Type B pancreatic cell (in vitro differentiated cells): ENCODE measurements at places on chromosomes 7 and 10. TPM values are rescaled to one million over a fixed set of nuclear protein-coding genes. Genes with fewer than 3 reads are reported as not detected.
A peak's percentile ranks its signal among the peaks of the same experiment; 100 is the strongest.

Gene STRA8
- not detected in 2 replicates for total RNA-seq

GRCh38 chr7:79452495-79453265 is 787 bp downstream of the MAGI2 start:
- peak; percentile 66 for DNase-seq

DNA sequence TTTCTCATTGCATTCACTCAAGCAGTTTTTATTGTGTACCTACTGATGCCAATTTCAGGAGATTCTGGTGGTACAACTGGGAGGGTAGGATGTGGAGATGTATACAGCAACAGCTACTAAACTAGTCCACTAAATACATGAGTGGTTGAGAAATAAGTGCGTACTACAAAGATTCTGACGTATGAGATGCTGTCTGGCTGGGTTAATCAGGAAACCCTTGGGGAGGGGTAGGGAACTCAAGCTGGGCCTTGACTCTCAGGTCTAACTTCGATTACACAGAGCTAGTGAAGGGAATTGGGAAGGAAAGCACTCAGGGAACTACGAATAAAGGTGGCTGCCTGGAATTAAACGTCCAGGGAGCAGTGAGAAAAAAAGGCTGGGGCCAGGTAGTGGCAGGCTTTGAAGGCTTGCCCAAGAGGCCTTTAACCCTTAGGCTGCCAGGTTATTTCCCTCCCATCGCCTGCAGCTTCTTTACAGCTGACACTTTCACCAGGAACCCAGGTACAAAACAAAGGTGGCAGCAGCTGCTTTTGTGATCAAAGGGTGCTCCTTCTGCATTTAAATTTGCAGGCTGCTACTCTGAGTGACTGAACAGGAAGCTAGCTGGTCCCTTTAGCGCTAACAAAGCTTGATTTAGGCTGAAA is 3.2 kb downstream of the MMS19 start:
- no peak for DNase-seq

Gene COL17A1
- 14.5 and 94.1 TPM in 2 replicates for total RNA-seq

Gene SVIL
- 171 and 195 TPM in 2 replicates for total RNA-seq

DNA sequence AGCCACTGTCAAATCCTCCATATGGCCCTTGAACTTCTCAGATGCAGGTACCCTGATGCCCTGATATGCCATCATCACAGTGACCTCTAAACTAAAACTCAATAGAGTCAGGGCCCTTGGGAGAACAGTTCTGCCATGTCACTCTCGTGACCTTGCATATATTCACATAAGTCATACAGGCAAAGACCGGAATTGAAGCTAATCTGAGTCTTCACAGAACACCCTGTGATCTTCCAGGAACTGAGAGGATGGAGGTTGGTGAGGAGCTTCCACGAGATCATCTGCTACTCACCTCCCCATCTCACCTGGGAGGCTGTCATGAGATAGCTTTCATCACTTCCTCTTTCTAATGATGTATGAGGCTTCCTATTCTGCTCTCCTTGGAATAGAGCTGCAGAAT is 228.7 kb upstream of the CCDC6 start:
- DNase-seq, result no peak

DNA sequence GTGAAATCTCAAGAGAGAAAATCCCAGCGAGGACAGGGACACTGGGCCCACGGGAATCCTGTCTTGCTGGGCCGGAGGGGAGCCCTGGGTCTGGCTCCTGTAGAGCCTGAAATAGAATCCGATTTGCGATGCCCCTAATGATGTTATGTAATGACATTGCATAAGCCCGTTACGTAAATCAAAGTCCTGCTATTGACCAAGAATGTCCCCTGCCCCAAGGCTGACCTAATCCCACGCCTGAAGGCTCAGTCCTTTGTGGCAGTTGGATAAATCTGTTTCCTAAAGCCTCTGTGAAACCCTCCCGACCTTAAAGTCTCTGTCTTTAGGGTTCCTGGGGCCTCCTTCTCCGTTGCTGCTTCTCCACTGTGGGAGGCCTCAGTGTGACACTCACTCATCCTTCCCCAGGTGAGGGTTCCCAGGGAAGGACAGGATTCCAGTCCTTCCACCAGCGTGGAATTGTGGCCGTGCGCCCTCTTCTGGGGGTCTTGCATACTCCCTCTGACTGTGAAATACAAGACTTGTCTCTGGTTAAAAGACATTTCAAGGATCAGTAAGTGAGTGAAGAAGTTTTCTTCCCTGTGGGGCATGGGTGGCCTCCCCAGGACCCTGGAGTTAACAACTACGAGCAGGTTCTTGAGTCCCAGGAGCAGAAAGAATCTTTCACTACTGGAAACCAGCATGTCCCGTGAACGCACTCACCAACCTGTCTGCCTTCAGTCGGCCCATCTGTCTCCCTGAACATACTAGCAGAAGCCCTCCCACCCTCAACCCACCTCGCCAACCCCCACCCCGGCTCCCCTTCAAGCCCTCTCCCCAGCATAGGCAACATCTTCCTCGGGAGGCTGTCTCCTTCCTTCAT is 19.8 kb downstream of the ZNF467 start:
- DNase-seq, result no peak

GRCh38 chr7:140084142-140084655 is 21.4 kb upstream of the PARP12 start:
- no peak for DNase-seq

Gene MSS51
- total RNA-seq, result 1.8 and 2.8 TPM in 2 replicates

Gene FGFBP3
- total RNA-seq, result 4.5 and 9.6 TPM in 2 replicates

Gene PPP1R9A
- total RNA-seq, result 21.3 and 24.0 TPM in 2 replicates

Gene FEZF1
- 0.67 TPM in 1 of 2 replicates, not detected in the other for total RNA-seq

- no peak for DNase-seq
These were observed 4.0 kb upstream of the CREB5 start for GRCh38 chr7:28408105-28408959.

DNA sequence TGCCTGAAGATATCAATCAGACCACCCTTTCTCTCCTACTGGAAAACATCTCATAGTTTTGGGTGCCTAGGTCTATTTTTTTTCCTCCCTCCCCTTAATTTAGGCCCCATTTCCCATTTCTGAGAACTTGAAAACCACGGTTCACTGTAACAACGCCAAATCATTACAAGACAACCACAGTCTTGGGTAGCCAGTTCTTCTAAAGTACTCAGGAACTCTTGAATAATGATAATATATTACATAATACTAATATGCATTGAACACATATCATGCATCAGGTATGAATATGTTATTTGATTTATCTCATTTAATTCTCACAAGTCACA is 185.1 kb upstream of the ADO start:
- DNase-seq, result no peak

Gene OR2AE1
- total RNA-seq, result not detected in 2 replicates

- DNase-seq, result no peak
These were observed 34.7 kb downstream of the MRPS24 start for GRCh38 chr7:43834463-43835251.

DNA sequence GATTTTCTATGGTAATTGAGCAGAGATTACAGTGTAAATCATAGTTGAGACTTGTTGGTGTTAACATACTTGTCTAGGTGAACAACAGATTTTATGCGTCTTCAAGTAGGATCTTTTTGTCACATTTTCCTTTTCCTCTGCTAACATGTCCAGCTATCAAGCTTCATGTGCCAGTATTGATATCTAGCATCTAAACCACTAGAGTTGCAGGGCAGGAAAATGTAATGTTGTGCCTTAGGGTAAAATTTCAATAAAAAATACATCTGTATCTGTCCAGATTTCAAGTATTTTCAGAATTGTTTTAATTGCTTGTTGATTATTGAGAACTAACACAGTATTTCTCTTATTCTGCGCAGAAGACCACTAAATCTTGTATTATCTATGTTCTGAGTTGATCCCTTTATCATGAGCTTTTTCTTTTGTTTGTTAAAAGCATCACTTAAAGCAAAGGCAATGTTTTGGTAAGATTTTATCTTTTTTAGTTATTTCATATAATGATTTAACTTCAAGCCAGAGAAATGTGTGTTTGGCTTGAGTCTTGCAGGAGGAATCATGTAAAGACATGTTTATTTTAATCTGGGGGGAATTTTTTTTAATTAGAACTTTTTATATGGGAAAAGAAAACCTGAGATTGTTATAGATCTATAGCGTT is 16.5 kb downstream of the BICC1 start:
- no peak for DNase-seq

DNA sequence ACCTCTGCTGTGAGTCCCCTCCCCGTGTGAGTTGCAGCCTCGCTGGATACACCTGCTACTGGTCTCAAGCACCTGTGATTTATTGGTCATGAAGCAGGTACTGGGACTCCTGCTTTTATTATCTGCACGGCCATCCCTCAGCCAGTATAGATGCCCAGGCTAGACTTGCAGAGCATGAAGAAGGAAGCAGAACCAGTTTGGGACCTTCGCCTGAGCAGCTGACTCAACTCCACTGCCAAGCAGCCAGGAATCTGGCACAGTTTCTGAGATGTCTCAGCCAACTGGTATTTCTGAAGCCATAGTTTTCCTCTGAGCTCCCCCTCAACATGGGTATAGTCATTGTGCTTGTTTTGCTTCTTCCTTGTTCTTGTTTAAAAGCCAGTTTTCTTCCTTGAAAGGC is 28.0 kb upstream of the SLC39A12 start:
- DNase-seq, result no peak

Gene SLC25A40
- total RNA-seq, result 12.9 and 21.9 TPM in 2 replicates

Gene IGFBP3
- total RNA-seq, result 336 and 1,244 TPM in 2 replicates

DNA sequence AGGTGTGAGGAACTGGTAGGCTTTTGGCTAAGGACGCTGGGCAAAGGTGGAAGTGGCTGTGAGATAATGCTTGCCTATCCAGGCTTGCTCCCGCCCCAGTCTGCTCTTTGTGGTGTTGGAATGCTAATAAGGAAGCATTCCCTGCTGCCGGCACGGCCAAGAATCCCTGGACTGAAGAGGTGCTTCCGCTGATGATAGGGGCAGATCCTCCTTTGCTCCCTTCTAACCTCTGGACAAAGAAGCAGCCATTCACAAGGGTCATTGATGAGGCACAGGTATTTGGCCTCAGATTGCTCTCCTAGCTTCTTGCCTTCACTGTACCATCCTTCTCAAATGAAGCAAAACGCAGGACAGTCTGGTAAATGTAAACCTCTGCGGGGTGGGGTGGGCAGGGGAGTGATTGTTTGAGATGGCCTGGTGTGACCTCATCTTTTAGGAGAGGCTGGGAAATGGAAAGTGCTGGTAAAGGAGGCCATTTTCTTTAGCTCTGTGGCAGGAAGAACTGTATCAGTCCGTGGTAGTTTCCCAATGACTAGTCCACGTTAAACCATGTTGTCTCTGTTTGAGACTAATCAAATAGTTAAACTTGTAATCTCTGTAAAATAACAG is 1.7 kb downstream of the PGAM1 start:
- DNase-seq, result no peak

- no peak for DNase-seq
These were observed 122.7 kb downstream of the MAD1L1 start for GRCh38 chr7:2109936-2110609.

Gene ZNF22
- 23.5 and 39.0 TPM in 2 replicates for total RNA-seq

DNA sequence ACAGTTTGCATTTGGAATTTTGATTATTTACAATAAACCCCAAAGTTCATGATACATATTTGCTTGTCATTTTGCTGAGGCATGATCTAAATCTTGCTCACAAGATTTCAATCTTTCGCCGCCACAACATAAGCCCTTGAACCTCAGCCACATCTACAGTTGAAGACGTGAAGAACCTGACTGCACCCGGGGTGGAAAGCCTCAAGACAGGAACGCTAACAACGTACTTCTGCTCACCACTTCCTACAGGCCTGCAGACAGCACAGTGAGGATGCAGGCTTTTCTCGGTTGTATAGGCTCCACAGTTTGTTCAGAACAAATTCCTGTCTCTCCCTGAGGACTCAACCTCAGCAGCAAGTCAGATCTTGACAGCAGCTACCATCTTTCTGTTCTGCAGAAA is 393.8 kb upstream of the PRKCQ start:
- no peak for DNase-seq

Gene PRLHR
- 2.6 and 3.3 TPM in 2 replicates for total RNA-seq

DNA sequence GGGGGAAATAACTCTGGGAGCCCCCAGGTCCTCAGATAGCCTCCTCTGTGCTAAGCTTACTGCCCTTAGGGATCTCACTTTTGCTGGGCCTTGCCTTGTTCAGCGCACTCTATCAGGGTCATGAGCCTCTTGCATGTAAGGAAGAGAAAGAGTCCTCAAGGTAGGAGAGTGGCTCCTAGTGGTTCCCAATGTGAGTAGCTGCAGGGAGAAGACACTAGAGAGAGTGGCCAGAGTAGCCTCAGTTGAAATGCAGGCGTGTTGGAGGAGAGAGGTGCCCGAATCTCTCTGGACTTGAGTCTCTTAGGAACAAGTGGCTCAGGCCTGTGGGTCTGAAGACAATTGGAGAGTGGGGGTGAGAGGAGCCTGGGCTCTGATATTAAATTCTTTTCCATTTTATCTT is 94.3 kb upstream of the SORCS3 start:
- DNase-seq, result peak; percentile 32

GRCh38 chr7:118662266-118662665 is 437.8 kb downstream of the ANKRD7 start:
- no peak for DNase-seq

- peak; percentile 53 for DNase-seq
These were observed 753.8 kb downstream of the GRID1 start for GRCh38 chr10:85612833-85613232.

Gene ASNS
- 48.0 and 50.5 TPM in 2 replicates for total RNA-seq

Gene SAP25
- 3.1 and 5.6 TPM in 2 replicates for total RNA-seq

GRCh38 chr7:95840953-95841950 is 68.9 kb downstream of the DYNC1I1 start:
- DNase-seq, result no peak

GRCh38 chr7:1950452-1951158 is 280.5 kb downstream of the ELFN1 start:
- DNase-seq, result no peak

GRCh38 chr7:84100866-84101265 is 93.7 kb downstream of the SEMA3A start:
- no peak for DNase-seq

DNA sequence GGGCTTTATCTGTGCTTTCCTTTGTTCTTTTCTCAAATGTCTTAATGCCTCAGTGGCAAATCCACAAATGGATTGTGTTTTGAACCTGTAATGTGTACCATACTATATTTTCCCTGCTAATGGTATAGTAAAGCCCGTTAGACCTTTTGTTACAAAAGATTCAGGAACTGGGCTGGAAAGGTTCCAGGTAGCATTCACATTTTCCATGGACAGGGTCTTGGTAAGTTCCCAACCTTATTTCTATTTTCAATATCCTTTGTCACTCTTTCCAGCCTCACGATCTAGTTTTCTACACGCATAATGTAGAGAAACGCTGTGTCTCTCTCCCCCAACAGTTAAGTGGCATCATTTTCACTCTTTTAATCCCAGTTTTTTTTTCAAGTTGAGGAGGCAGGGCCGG is 153.0 kb downstream of the PLCE1 start:
- no peak for DNase-seq

DNA sequence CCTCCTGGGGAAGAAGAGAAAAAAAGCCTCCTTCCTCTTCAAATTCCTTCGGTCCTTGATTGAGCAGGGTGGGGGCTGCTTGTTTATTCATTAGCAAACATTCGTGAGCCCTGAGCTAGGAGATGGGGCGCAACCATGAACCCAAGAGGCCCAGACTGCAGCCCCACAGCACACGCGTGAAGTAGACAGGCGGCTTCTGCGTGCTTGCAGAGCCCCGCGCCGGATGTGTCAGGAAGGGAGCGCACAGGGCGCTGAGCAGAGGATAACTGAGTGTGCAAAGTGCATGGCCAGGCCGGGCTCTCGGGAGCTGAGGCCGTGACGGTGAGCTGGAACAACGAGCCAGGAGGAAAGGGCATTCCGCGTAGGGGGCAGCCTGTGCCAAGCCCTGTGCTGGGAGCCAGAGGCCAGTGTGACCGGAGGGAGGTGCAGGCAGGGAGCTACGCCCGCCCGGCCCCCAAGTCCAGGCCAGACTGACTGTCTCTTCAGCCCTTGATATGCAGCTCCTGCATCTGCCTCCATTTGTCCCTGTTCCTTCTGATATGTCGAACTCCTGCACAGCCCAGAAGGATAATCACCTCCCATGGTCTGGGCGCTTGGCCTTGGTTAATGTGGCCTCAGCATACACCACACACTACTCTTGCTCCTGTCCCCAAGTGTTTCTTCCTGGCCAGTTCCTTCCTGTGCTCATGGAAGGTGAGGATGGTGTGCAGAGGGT is 4.6 kb downstream of the FOXL3 start:
- DNase-seq, result peak; percentile 58
